Aorta (tissue), 5 donors: ENCODE measurements at places on chromosomes 3 and 15. TPM values are rescaled to one million over a fixed set of nuclear protein-coding genes. Genes with fewer than 3 reads are reported as not detected.

Gene RBSN
- 39.2 TPM for total RNA-seq

- DNase-seq, result no peak
Observed at GRCh38 chr3:51727500-51727899, 20.6 kb downstream of the GRM2 start.

Gene SCAANT1
- not detected for total RNA-seq

- no peak for DNase-seq
Observed at GRCh38 chr3:174020156-174020555, 622.6 kb downstream of the NLGN1 start.

GRCh38 chr3:14121859-14122258 is 2.8 kb downstream of the CHCHD4 start:
- no peak for DNase-seq

DNA sequence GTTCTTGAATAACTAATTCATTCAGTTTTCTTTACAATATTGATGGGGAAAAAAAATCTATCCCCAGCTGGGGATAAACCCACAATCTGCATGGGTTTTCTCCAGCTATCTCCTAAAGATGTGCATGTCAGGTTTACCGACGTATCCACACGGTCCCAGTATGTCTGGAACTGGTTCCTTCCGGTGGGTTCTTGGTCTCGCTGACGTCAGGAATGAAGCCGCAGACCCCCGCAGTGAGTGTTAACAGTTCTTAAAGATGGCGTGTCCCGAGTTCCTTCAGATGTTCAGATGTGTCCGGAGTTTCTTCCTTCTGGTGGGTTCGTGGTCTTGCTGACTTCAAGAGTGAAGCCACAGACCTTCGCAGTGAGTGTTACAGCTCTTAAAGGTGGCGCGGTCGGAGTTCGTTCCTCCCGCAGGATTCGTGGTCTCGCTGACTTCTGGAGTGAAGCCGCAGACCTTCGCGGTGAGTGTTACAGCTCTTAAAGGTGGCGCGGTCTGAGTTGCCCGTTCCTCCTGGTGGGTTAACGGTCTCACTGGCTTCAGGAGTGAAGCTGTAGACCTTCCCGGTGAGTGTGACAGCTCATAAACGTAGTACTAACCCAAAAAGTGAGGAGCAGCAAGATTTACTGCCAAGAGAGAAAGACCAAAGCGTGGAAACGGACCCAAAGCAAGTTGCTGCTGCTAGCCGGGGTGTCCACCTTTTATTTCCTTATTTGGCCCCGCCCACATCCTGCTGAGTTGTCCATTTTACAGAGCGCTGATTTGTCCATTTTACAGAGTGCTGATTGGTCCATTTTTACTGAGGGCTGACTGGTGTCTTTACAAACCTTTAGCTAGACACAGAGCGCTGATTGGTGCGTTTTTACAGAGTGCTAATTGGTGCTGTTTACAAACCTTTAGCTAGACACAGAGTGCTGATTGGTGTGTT is 195.1 kb upstream of the NR2F2 start:
- no peak for DNase-seq

GRCh38 chr15:68676011-68676605 is 97.3 kb downstream of the CORO2B start:
- DNase-seq, result no peak

GRCh38 chr3:141400073-141400971 is 32.0 kb downstream of the ZBTB38 start:
- no peak for DNase-seq

Gene ERICH6
- total RNA-seq, result 0.18 TPM

- no peak for DNase-seq
Observed at GRCh38 chr3:161957467-161957866, 460.9 kb downstream of the OTOL1 start.

DNA sequence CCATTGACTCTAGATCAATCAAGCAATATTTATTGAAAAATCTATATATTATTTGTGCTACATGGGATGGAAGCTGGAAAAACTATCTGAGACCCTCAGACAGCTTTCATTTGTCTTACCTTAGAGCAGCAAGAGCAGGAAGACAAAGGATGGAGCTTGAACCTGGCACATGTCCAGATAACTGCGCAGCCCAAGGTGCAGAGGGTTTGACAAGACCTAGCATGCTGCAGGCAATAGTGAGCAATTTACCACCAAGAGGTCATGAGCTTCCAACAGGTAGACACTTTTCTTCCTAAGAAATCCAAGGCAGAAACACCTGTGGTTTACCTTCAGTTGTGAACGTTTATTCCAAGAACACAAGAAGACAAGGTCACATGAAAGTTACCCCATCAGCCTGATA is 214.7 kb upstream of the NECTIN3 start:
- DNase-seq, result no peak

Gene MTFMT
- 15.2 TPM for total RNA-seq

Gene B2M
- 2,130 TPM for total RNA-seq

DNA sequence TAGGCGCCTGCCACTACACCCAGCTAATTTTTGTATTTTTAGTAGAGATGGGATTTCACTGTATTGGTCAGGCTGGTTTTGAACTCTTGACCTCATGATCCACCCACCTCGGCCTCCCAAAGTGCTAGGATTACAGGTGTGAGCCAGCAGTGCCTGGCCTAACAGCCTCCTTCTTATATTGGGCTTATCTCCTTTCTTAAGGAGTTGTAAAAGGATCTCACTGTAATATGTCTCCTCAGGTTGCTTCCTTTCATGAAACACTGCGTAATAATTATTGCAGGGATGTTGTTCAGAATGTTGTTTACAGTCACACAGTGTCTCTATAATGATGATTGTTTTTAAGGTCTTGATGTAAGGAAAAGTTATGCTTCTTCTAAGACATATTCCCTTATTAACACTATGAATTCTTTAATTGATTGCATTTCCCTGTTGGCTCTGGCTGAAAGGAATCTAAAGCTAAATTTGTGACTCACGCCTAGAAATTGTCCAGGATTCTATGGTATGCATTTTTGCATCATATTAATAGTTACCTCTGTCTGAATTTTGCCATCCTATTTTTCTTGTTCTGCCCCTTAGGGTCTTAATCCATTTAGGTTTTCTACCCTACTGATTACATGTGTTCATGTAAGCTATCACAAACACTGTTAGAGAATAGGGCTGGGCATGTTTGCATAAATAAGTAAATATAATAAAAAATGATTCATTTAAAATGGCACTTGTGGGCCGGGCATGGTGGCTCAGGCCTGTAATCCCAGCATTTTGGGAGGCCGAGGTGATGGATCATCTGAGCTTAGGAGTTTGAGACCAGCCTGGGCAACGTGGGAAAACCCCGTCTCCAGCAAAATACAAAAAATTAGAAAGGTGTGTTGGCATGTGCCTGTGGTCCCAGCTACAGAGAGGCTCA is 24.5 kb upstream of the RNF111 start:
- no peak for DNase-seq

- DNase-seq, result peak; percentile 89
Observed at GRCh38 chr3:132659365-132660051, at the start of gene ACAD11. Gene ACAD11 (minus strand): TSS chr3:132659809. CDS start chr3:132659751, 58 bp downstream.

DNA sequence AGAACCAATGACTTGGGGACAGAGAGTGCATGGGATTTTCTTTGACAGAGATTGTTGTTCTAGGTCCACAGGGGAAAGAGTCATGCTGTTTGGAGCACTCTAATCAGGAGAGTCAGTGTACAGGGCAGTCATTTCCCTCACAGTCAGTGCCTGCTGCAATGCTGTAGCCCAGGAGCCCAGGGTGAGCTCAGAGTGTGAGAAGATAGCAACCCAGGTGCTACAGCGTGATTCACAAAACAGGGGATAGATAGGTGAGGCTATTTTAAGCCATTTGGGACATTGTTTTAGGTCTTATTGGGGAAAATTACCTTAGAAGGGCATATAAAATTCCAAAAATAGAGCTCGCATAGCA is 37.3 kb downstream of the LNP1 start:
- no peak for DNase-seq

DNA sequence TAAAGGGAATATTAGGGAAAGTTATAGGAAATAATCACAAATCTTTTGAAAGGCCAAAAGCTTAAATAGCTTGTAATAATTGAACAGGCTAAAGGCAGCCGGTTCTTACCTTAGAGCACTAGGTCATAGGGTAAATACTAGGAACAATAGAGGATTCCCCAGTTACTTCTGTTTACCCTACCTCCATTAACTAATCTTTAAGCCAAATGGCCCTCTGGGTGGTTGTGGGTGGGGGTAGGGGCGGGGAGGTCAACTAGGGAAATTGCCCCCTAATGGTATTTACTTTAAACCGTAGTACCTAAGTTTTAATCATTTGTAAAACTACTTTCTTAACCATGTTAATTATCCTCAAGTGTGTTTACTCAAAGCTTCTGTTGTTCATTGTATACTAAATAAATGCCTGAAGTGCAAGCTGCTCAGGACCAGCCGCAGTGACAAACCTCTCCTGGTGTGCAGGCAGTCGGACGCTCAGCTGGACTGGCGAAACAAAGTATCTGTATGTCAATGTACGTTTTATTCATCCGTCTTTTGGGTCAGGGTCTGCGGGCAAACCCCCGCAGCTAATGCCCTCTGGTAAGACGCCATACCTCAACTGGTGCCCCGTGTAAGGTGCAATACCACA is 18.9 kb downstream of the MAGEL2 start:
- DNase-seq, result no peak

- DNase-seq, result no peak
Observed at GRCh38 chr15:99239545-99240198, 9.7 kb downstream of the TTC23 start.

DNA sequence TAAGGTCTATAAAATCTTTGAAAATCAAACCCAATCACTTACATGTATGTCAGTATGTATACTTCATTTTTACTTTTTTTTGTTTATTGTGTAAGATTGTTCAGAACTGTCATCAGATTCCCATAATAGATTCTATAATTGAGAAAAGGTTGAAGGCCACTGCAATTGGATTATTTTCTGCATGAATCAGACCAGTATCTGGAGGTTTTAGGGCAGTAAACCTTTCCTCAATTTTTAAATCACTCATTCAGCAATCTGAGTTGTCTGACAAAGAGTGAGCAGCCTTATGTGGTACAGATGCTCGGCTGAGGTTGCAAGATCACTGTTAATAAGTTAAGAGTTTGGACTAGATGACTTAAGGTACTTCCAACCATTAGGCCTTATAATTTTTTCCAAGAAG is 96.0 kb downstream of the TP63 start:
- no peak for DNase-seq

- peak; percentile 68 for DNase-seq
Observed at GRCh38 chr15:72231833-72232478, 966 bp upstream of the PKM start.

Gene ARHGEF3
- 41.6 TPM for total RNA-seq

GRCh38 chr3:8761866-8762265 is 7.5 kb downstream of the OXTR start:
- DNase-seq, result no peak

DNA sequence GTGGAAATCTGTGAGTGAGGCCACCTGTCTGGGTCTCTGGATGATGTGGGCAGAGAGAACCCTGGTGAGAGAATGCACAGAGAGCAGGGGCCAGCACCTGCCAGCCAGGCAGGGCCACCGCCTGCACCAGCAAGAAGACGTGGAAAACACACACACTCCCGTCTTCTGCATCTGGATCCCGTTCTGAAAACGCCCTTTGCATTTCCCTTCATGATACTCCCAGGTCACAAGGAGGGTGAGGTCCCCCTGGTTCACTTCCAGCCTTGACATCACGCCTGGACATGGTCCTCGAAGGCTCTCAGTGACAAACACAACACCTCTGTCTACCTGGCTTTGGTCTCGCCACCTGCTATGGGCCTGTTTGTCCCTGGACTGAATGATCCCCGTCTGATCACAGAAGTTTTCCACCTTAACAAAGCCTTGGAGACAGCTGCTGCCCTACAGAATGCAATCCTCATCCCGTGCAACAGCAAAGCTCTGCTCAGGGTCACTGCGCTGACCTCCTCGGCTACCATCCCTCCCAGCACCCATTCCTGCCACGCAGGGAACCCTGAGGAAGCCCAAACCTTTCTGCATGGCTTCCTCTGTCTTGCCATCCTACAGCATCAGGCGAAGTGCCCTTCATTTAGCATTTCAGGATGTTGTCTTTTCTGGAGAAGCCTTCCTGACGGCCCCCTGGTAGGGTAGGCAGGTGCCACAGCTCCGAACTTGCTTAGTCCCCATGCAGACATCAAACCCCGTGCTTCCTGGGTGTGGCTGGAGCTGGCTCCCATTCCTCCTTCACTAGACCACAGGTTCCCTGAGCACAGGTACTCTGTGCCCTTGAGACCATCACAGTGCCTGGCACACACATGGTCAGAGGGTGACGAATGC is 122.5 kb downstream of the ATP10A start:
- no peak for DNase-seq

- DNase-seq, result no peak
Observed at GRCh38 chr15:58564981-58565380, 133.2 kb downstream of the LIPC start.

DNA sequence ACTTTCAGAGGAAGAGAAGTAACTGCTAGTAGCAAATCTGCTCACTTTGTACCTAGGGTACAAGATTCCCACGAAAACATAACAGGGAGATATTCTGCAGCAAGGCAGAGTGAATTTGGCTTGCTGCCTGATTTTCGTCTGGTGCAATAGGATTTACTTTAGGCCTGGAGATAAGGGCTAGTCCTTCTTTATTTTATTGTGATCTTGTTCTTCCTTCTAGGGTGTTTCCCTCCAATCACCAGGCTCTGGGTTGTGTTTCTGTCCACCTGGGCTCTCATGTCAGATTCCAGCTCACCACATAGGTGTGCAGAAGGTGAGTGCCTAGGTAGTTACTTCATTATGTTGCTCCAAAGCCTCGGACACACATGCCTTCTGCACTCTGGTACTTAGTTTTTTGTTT is 211.8 kb upstream of the RGMA start:
- DNase-seq, result no peak

DNA sequence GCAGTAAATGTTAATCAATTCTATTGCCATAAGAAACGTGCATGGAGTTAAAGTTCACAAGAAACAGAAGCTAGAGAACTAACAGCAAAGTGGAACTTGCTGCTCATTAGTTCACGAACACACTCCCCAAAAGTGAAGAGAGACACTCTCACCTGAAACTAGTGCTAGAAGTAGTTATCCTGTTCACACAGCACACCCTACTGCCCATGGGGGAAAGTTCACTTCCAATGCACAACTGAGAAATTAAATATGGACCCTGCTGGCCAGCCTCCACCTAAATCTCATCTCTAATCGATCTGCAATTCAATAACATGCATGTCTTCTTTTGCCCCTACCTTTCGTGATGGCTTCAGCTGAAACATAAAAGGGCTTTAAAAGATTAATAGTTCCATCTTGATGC is 39.4 kb upstream of the FRMD4B start:
- DNase-seq, result no peak

Gene TF
- total RNA-seq, result 7.4 TPM

- peak; percentile 76 for DNase-seq
Observed at GRCh38 chr3:126259411-126260391, 79.3 kb upstream of the ALDH1L1 start.
